ENCODE measurements at places on chromosomes 4 and X.

- no peak for DNase-seq
These were observed 34.1 kb downstream of the SPINK2 start for GRCh38 chr4:56787380-56787779.

GRCh38 chrX:123424546-123424945, 240.5 kb downstream of the GRIA3 start:
- DNase-seq, result no peak

DNA sequence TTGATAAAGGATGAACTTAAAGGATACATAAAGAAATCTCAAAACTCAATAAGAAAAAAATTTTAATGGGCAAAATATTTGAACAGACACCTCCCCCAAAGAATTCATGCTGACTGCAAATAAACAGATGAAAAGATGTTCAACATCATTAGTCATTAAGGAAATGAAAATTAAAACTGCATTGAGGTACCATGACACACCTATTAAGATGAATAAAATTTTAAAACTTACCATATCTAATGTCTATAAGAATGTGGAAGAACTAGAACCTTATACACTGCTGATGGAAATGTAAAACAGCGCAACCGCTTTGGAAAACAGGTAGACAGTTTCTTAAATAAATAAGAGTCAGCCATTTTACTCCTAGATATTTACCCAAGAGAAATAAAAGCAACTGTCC, 266.8 kb upstream of the TET2 start:
- DNase-seq, result no peak

DNA sequence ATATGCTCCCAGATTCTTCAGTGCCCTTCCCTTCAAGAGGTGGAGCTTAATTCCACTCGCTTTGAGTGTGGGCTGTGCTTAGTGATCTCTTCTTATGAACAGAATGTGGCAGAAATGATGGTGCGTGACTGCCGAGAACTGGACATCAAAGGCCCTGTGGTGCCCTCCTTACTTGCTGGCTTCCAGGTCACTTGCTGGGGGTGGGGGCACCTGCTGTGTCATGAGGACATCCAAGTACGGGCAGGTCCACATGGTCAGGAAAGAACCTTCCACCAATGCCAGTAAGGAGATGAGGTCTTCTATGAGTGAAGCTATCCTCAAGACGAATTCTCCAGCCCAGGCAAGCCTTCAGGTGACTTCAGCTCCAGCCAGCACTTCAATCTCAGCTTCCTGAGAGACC, 95.8 kb downstream of the FAM53A start:
- DNase-seq, result no peak

GRCh38 chr4:142350871-142351270, 495.2 kb downstream of the INPP4B start:
- DNase-seq, result no peak

DNA sequence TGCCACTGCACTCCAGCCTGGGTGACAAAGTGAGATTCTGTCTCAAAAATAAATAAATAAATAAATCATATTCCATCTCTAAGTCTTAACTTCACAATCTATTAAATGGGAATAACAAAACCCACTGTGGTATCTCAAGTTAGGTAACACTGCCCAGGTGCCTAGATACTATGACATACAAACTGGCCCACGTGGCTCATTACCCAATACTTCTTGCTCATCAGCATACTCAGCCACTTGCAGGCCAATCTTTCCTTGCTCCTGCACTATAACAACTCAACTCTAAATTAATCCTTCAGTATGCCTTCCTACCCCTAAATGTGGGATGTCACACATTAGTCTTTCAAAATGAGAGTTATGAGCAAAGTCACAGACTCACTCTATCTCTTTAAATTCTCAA, 230.1 kb downstream of the OPHN1 start:
- no peak for DNase-seq

- DNase-seq, result no peak
These were observed 50.0 kb downstream of the COX18 start for GRCh38 chr4:73019462-73020047.

GRCh38 chr4:118865091-118865708, 23.5 kb upstream of the SYNPO2 start:
- DNase-seq, result no peak

DNA sequence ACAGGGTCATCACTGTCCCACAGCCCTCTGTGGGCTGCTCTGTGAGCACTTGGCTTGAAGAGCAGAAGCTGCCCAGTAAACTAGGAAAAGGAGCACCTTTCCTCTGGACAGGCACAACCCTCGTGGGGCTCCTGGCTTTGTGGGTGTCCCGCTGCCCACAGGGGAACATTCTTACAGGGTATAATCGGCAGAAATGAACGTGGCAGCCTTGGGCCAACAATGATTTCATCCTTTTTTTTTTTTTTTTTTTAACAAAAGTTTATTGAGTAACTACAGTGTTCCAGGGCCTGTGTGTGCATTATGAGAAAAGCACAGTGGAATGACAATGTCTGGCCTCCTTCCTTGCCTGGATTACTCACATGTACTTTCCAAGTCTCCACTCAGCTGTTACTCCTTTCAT, 197.2 kb downstream of the PDGFC start:
- no peak for DNase-seq

DNA sequence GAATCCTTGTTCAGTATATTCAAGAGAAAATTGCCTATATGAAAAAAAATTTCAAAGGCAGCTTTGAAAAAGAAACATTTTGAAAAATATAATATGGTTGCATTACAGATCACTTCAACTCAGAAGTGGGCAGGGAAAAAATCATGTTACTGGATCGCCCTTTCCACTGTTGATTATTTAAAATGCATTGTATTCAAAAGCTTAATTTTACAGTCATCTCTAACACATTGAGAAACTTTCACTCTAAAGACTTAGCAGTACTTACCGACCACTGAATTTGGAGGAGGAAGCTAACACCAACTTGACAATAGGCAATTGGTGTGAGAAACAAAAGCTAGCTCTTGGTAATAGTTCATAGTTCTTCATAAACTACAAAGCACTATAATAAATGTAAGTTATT, 101.9 kb downstream of the CEP135 start:
- no peak for DNase-seq

DNA sequence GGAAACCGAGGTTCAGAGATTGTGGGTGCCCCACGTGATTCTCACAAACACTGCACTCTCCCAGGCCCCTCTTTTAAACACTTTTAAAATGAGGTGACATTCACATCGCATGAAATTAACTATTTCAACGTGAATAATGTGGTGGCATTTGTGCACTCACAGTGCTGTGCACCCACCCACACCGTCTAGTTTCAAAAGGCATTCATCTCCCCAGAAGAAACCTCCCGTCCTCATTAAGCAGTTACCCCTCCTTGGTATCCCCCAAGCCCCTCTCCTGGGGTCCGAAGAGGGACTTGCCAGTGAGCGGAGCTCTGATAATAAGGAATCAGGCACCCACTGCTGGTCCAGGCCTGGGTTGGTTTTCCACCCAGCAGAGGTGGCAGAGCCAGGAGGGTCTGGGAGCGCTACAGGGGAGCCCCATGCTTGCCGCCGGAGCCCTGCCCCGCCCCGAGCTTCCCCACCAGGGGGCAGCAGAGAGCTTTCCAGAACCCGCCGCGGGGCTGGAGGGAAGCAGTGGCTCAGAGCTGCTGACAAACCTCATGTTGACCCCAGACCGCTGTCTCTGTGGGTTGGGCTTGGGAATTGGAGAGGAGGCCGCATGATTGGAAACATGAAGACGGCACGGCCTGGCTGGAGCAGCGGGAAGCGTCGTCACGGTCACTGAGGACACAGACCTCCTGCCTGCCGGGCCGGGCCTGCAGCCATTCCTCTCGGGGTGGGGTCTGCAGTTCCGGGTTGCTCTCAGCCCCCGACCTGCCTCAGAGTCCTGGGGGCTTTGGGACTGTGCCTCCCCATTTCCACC, 27.5 kb upstream of the HTRA3 start:
- peak; percentile 97 for DNase-seq

GRCh38 chrX:19698122-19698521, 182.8 kb upstream of the MAP3K15 start:
- DNase-seq, result no peak

DNA sequence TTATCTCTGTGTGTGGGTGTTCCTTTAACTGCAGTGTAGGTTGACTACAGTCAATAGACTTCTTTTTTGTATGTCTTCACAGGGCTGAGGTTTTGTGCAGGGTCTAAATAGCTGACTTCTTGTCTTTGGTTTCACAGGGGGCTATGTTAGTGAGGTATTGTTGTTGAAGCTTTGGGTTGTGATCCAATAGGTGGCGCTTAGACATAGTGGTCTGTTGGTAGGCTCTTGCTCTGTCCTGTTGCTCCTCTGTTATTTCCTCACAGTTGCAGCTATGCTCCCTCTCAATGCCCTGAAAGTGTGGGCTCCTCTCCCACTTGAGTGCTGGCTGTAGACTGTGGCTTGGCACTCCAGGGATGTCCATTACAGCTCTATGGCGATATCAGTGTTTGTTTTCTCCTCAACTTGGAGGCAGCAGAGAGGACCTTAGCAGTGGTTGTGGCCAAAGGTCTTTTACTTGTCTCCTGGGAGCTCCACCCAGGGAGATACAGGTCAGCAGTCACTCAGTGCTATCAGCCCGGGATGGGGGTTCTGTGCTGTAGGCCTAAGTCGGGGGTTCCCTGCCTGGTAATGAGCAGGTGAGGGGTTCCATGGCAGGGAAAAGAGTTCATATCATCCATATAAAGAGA, 14.0 kb downstream of the POF1B start:
- DNase-seq, result no peak

GRCh38 chrX:642436-643240, 12.0 kb downstream of the SHOX start:
- peak; percentile 48 for DNase-seq

DNA sequence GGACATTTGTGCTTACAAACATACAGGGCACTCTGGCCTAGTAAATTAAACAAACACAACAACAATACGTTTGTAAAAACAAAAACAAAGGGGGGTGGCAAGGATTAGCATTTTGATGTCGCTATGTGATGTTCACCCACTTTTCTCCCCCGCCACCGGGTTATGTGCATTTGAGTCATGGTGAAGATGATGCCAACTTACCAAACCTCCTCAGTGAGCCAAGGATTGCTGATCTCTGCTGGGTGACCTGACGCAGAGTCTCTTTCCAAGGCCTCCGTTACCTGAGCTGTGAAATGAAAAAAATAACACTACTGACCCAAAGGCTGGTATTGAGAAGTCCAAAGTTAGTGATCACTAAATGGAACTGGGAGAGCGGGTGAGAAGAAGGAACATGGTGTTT, 85.4 kb downstream of the RBM47 start:
- DNase-seq, result no peak

GRCh38 chr4:13329963-13330362, 154.2 kb downstream of the RAB28 start:
- no peak for DNase-seq

- no peak for DNase-seq
These were observed 139.4 kb downstream of the FRYL start for GRCh38 chr4:48640699-48641098.

GRCh38 chr4:53147197-53147596, 218.7 kb downstream of the SCFD2 start:
- DNase-seq, result no peak

- peak; percentile 29 for DNase-seq
These were observed 549.7 kb downstream of the IL1RAPL1 start for GRCh38 chrX:29136904-29137303.

DNA sequence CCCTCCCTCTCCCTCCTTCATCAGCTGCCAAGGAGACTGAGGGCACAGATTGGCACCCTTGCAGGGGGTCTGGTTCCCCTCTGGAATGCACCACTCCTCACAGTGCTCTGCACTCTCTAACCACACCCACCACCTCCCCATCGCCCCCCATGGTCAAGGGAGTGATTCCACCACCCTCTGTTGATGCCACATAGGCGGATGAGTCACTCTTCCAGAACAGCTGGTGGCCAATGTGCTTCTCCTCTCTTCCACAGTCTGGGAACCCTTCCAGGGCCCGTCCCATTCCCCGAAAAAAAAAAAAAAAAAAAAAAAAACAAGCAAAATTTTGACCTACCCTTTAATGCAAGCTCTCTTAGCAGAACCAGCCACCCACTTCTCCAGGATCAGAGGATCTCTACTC, 341.3 kb upstream of the KLF3 start:
- DNase-seq, result peak; percentile 74

- DNase-seq, result no peak
These were observed 566.2 kb downstream of the DACH2 start for GRCh38 chrX:86714441-86714840.

GRCh38 chrX:53317365-53318069, 36.1 kb upstream of the IQSEC2 start:
- peak; percentile 62 for DNase-seq

- DNase-seq, result no peak
These were observed 79.1 kb downstream of the NPFFR2 start for GRCh38 chr4:72110886-72111285.

GRCh38 chr4:152936446-152937335, 568 bp downstream of the FHDC1 start:
- DNase-seq, result peak; percentile 45

DNA sequence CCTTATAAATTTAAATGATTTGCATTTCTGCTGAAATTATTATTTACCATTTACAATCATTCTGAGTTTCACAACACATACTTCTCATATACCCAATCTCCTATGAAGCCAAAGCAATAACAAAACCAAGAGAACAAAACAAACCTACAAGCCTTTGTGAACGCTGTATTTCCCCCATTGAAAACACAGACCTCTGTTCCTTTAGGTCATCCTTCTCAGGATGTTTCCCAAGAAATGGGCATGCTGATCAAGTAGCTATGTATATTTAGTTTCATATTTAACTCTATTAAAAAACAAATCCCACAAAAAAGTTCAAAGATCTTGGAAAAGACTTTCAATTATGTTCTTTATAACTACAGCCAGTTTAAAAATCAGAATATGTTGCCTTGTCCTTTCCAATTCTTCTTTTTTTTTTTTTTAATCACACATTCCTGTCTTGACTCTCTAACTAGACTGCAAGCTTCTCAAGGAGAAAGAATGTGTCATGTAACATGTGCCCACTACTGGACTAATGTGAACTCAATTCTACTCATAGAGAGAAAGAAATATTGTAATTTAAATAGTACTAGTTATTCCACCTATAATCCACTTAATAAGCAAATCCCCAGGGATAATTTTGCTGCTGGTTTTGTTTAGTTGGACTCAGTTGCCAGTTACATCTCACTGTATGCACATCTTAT, 84.3 kb upstream of the PRSS48 start:
- no peak for DNase-seq

GRCh38 chrX:101393530-101394305, 2.9 kb downstream of the RPL36A start:
- DNase-seq, result no peak

GRCh38 chrX:1528884-1529203, 8.1 kb downstream of the P2RY8 start:
- no peak for DNase-seq

DNA sequence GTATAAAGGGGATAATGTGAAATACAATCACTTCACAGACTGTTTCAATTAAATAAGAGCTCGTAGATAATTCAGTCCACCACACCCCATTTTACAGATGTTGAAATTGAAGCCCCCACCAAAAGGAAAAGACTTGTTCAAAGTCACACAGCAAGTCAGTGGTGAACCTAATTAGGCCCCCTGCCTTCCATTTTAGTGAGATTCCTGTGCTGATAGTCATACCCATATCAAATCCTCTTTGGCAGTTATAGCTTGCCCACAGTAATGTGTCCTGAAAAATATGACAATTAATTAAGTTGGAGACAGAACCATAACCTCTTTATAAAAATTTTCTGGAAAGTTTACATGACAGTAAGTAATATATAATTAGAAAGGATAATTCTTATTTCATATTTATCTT, 58.0 kb downstream of the AR start:
- DNase-seq, result no peak

Data from left hindlimb (tissue), 1 donor.